Anterior cingulate cortex (tissue), 58 donors: ENCODE measurements at places on chromosomes 5 and 9.

GRCh38 chr9:112869041-112869529 lies 21.6 kb downstream of the SLC46A2 start:
- no peak for DNase-seq

DNA sequence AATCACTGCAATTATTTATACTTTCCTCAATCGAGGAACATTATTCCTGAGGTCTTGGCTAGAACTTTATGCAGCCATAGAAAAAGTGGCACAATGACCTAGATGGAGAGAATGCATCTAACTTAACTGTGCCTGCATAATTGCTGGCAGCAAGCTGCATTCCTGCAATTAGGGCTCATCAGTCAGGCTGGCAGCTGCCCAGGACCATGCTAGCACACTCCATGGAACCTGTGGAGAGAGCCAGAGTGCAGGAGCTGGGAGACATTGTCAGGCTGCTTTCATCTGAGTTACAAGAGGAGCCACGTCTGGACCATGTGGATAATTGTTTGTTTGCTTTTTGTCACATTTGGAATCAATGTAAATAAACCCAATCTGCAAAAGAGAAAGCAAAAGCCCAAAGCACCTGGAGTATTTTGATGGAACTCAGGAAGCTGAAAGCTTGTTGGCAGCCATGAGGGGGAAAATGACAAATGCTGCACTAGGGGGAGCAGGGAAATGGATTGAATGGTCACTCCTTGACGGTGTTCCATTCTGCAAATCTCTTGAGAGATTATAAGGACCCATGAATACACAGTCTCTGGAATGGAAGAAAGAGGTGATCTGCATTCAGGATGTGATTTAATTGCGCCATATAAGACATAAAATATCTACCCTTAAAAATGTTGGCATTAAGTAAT lies 839.9 kb downstream of the MAT2B start:
- peak; percentile 2 for DNase-seq

- no peak for DNase-seq
These were observed 116.9 kb upstream of the SPOCK1 start for GRCh38 chr5:137616046-137616445.

DNA sequence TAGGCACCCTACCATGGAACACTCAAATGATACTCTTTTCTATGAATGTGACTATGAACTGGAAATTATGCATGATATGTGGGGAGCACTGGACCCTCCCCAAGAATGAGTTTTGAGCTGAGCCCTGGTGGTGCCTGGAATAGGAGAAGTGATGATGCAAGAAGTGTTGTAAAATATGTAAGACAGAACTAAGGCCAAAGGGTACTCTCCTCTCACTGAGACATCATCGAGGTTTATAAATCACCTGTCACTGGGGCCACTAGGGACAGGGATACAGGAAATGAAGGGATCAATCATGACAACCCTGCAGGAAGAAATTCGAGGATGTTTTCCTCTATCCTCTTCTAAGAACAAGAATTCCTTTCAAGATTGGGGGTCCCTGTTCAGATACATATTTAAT lies 45.4 kb downstream of the PCSK1 start:
- DNase-seq: no peak

- no peak for DNase-seq
These were observed 260.2 kb upstream of the NR4A3 start for GRCh38 chr9:99561509-99561917.

DNA sequence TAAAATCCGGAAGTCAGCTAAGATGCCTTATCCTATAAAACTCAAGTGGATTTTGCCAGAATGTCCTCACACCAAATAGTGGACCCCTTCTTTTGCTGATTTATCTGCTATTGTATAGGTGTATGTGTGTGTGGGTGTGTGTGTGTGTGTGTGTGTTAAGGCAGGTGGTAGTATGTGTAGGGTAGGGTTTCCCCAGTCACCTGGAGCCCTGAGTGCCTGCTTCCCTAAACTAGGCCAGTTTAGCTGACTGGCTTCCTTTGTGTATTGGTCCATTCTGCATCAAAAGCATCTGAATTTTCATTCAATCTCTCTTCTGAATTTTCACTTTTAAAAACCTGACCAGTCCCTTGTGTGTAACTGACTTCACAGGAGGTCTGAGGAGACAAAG lies 42.2 kb upstream of the LCP2 start:
- no peak for DNase-seq

DNA sequence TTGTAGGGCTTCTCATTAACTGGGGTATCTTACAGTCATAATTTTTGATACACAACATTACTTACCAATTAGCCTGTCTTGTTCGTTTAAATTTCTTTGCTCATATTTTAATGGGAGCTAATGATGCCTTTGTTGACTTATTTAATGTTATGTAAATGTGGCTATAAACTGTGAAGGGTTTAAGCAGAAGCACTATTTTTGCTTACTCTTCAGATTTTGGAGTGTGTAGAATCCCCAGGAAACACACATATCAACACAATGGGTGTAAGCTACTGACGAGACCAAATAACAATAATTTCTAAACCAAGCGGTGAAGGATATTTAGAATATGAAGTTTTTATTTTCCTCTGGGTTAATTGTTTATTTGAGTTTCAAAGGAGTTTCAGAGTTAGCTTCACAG lies 452.5 kb downstream of the EBF1 start:
- no peak for DNase-seq

DNA sequence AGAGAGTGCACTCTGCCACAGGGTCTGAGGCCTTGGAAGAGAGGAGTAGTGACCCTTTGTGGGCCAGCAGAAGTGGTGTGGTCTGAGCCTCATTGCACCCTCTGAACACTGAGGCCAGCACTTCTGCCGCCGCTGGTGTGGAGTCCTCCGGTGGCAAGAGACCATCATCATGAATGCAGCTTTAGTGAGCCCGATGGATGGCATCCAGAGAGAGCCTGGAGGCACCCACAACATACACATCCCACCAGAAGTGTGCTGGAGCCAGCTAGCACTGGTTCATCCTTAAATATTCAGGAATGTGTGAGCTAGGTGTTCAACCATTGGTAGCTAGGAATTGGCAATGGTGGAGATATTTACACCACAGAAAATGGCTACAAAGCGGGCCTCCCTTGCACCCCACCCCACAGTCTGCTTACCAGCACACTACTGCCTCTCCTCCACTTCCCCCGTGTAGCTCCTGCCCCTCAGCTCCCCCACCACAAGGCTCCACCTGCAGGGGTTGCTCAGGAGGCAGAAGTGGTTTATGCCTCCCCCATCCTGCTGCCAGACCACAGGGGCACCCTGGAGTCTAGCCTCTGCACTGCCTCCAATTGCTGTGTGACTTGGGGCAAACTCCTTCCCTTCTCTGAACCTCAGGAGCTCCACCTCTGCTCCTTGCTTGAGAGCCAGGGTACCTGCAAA lies 16.4 kb downstream of the SLC6A7 start:
- DNase-seq: no peak

DNA sequence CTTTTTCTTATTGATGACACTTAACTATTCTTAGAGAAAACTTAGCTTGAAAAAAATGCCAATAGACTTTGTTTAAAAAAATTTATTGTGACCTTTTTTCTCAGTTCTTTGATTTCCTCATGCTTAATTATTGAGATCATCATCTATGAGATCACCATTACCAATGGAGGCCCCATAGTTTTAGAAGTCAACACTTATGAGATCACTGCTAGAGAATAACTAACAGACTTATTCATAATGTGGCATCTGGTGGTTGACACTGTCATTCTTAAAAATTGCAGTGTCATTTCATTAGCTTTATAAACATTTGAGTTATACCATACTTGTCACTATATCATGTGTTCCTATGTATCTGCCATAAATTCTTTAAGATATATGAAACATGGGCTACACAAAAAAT lies 14.9 kb upstream of the FEM1C start:
- no peak for DNase-seq

DNA sequence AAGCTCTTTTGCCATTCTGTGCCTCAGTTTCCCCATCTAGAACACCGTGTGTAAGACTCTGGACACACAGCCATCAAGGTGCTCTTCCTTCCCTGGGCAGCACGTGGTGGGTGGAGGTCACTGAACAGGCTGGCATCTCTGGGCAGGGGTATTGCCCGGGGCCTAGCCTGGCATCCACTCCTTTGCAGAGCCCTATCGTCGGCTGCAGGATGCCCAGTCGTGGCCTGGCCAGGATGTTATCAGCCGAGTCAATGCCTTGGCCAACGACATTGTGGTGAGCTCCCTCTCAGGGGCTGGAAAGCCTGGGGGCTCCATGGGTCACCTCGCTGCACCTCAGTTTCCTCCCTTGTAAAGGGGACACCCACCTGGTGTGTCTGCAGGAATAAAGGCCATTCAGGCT lies 4.0 kb downstream of the ADGRD2 start:
- no peak for DNase-seq

DNA sequence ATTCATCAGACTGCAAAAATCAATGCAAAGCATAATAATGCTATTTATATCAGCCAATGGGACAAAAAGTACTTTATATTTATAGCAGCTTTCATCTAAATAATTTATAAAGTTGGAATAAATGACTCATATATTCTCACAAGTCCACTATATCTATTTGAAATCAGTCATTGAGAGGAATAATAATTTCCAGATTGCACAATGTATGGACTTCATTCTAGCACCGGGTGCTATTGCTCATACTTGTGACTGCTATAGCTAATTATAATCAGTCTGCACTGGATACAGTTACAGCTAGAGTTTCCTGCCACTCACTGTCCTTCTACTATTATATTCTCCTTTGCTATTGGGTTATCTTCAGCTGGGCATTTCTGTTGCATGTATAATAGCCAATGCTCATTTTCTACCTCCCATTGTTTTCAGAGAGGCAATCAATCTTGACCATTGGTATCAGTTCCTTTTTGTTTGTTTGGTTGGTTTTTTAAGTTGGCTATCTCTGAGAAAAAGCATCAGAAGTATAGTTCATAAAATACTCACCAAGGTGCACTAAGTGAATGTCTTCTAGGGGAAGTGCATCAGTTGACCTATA lies 1.9 kb downstream of the CDH18 start:
- DNase-seq: no peak

DNA sequence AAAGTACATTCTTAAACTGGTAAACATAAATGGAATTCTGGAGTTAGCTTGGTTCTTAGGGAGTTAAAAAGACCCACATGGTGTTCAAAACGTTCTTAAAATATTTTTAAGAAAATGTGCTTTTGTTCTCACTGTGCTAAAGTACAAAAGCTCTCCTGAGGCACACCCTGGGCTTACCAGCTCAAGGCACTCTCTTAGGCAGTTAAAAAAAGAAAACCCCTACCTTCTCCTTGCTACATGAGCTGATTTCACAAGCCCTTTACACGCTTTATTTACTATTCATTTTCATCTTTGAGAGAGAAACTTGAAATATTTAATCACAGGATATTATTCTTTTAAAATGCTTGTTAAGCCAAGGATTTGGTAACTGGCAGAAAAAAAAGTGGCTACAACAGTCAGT lies 723.3 kb upstream of the GRAMD2B start:
- no peak for DNase-seq

- DNase-seq: no peak
These were observed 9.7 kb upstream of the RIOK2 start for GRCh38 chr5:97192580-97193354.

DNA sequence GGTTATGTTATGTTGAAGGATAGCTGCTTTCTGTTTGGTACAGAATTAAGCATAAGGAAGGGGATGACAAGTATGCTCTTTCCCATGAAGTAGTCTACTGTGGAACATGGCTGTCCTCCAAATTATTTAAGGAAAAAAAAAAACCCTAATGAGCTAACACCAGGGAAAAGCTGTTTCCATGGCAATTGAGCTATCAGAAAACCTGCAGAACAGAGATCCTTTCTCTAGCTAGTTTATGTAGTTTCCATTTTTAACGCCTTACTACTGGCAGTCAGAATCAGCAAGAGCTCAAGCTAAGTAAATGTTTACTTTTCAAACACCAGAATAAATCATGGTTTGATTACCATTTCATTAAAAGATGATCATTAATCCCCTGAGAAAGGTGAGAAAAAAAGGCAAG lies 287.4 kb upstream of the TARS1 start:
- DNase-seq: no peak

GRCh38 chr5:178685386-178686059 lies 44.9 kb downstream of the ZNF354A start:
- no peak for DNase-seq

DNA sequence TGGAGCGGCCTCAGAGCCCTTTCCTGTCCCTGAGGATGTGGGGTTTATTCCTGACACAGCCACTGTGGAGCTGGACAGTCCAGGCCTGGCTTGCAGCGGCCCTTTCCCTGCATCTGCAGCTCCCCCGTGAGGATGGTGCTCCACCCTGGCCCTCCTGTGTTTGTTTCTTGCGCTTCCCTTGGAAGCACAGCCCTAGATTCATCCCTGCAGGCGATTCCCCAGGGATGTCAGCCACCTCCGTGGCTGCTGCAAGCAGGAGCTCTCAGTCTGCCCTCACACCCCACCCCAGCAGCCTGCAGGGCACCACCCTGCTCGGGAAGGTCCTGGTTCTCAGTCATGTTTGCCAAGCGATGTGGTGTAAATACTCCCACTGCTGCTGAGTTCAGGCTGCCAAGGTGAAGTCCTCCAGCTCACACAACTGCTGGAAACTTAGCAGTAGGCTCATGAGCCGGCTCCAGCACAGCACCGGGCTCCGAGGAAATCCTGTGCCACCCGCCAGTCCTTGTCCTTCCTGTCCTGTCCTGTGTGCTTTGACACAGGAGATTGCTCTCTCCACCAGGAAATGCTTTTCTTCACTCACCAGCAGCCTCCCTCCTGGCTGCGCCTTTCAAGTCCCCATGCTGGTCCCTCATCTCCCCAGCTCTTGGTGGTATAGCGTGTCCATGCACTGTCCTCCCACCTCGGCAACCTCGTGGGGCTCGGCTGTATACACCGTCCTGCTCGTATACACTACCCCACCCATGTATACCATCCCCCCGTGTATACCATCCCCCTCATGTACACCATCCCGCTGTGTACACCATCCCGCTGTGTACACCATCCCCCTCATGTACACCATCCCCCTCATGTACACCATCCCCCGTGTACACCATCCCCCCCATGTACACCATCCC lies 16.2 kb downstream of the ROPN1L start:
- no peak for DNase-seq

- DNase-seq: no peak
These were observed 62.2 kb downstream of the CFAP77 start for GRCh38 chr9:132472199-132472598.

- DNase-seq: no peak
These were observed 41.8 kb downstream of the KLHL3 start for GRCh38 chr5:137693951-137694721.

GRCh38 chr5:95068289-95068910 lies 216.5 kb downstream of the MCTP1 start:
- no peak for DNase-seq

GRCh38 chr5:12316812-12317211 lies 412.6 kb upstream of the CTNND2 start:
- no peak for DNase-seq
